Smooth muscle cell of trachea (primary cell): ENCODE measurements at places on chromosomes 1 and 21. TPM values are rescaled to one million over a fixed set of nuclear protein-coding genes. Genes with fewer than 3 reads are reported as not detected.

The ZNF670 gene
- total RNA-seq: 1.8 and 3.1 TPM in 2 replicates

The CACYBP gene
- 253 and 369 TPM in 2 replicates for total RNA-seq

The TAL1 gene
- total RNA-seq: under 0.01 TPM in 2 replicates

The PRKAA2 gene
- total RNA-seq: 3.0 and 4.1 TPM in 2 replicates

The LYPD8 gene
- total RNA-seq: not detected in 2 replicates

The NUDT4B gene
- total RNA-seq: 8.3 and 17.0 TPM in 2 replicates

The PRDM16 gene
- total RNA-seq: 1.5 and 4.8 TPM in 2 replicates

The PIGC gene
- 12.4 and 20.8 TPM in 2 replicates for total RNA-seq

The ACTN2 gene
- total RNA-seq: under 0.01 TPM in 2 replicates

The CSF3R gene
- total RNA-seq: under 0.01 TPM in 1 of 2 replicates, not detected in the other
